Caco-2 (cell line): ENCODE measurements at places on chromosomes 1 and 21. TPM values are rescaled to one million over a fixed set of nuclear protein-coding genes. Genes with fewer than 3 reads are reported as not detected.

DNA sequence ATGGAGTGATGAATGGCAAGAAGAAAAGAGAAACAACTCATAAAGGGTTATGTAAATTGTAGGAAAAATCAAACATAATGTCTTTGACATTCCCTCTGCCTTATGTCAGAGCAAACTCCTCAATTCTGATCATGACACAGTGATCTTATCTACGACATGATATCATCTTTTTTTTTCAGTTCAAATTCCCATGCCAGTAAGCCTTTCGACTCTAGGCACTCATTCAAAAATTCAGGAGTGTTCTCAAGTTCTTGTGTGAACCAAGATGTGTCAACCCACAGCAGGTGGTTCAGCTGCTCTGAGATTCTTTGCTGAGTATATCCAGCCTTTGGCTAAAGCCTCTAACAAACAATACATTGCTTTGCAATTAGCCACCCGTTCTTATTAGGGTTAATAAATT lies 97.1 kb upstream of the ESRRG start:
- H3K27ac ChIP-seq = no peak overlapping the region
- H3K27me3 ChIP-seq = no peaks in the 10 kb centered on the region
- no peaks in the 10 kb centered on the region for H3K36me3 ChIP-seq

Gene UBE2J2
- 57.2 and 62.7 TPM in 2 replicates for total RNA-seq

Gene FALEC
- 0.59 and 0.63 TPM in 2 replicates for total RNA-seq

- H3K36me3 ChIP-seq = no peaks in the 10 kb centered on the region
- DNase-seq = no peak
- H3K27ac ChIP-seq = no peak overlapping the region
- H3K4me3 ChIP-seq = no peak overlapping the region
- no peaks in the 10 kb centered on the region for H3K27me3 ChIP-seq
Measured at GRCh38 chr1:53508056-53508990, 49.1 kb downstream of the DMRTB1 start.

DNA sequence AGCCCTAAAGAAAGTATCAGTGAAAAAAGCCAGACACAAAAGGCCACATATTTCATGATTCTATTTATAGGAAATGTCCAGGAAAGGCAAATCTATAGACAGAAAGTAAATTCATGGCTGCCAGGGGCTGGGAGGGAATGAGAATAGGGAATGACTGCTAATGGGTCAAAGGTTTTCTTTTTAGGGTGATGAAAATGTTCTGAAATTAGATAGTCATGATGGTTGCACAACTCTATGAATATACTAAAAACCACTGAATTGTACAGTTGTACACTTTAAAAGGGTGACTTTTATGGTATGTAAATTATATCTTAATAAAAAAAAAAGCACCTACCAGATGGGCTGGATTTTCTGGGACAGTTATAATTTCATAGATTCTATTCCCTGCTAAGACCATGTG lies 114.8 kb downstream of the CNIH3 start:
- no peak for DNase-seq
- H3K27me3 ChIP-seq = no peaks in the 10 kb centered on the region; the same call in 1 of the 2 replicates
- H3K36me3 ChIP-seq = no peaks in the 10 kb centered on the region
- no peaks in the 10 kb centered on the region for H3K4me1 ChIP-seq
- no peak overlapping the region for H3K4me3 ChIP-seq

Gene ZNF697
- 2.9 and 3.1 TPM in 2 replicates for total RNA-seq

Gene SPRR4
- total RNA-seq = not detected in 2 replicates

Gene NID1
- total RNA-seq = 43.7 and 48.5 TPM in 2 replicates

Gene DENND2C
- total RNA-seq = 1.1 TPM in 2 replicates

GRCh38 chr1:164571333-164571732 lies 12.3 kb downstream of the PBX1 start:
- H3K4me3 ChIP-seq = no peak overlapping the region
- H3K27ac ChIP-seq = no peak overlapping the region
- H3K27me3 ChIP-seq = no peaks in the 10 kb centered on the region
- H3K36me3 ChIP-seq = peaks cover 2% of the 10 kb centered on the region; the same call in 1 of the 2 replicates
- H3K4me1 ChIP-seq = no peaks in the 10 kb centered on the region
- no peak for DNase-seq

GRCh38 chr1:235357485-235358373 lies 9.5 kb upstream of the TBCE start:
- H3K36me3 ChIP-seq = no peaks in the 10 kb centered on the region
- no peaks in the 10 kb centered on the region for H3K4me1 ChIP-seq
- no peak overlapping the region for H3K4me3 ChIP-seq
- no peaks in the 10 kb centered on the region for H3K27me3 ChIP-seq
- no peak for DNase-seq

DNA sequence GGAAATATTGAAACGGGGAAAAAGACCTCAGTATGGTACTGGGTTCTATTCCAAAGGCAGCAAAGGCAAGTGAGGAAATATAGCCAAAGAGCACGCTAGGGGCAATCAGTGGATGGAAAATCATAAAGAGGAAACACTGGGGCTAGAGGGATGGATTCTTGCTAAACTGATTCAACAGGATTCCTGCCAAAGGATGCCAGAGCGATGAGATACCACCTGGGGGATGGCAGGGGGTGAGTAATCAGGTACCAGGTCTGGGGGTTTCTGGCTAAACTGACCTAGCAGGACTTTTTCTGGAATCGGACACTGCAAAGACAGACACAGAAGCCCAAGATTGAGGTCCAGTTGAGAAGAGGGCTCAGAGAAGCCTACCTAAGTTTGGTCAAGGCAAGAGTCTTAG lies 6.7 kb downstream of the CHI3L2 start:
- no peaks in the 10 kb centered on the region for H3K36me3 ChIP-seq
- no peak overlapping the region for H3K4me3 ChIP-seq
- H3K27me3 ChIP-seq = no peaks in the 10 kb centered on the region
- no peak for DNase-seq
- peak overlapping the region; percentile 57 for H3K27ac ChIP-seq

Gene DYNLT5
- not detected in 2 replicates for total RNA-seq

GRCh38 chr1:173112129-173112528 lies 61.4 kb upstream of the TNFSF18 start:
- H3K27me3 ChIP-seq = no peaks in the 10 kb centered on the region
- H3K27ac ChIP-seq = no peak overlapping the region
- DNase-seq = no peak

DNA sequence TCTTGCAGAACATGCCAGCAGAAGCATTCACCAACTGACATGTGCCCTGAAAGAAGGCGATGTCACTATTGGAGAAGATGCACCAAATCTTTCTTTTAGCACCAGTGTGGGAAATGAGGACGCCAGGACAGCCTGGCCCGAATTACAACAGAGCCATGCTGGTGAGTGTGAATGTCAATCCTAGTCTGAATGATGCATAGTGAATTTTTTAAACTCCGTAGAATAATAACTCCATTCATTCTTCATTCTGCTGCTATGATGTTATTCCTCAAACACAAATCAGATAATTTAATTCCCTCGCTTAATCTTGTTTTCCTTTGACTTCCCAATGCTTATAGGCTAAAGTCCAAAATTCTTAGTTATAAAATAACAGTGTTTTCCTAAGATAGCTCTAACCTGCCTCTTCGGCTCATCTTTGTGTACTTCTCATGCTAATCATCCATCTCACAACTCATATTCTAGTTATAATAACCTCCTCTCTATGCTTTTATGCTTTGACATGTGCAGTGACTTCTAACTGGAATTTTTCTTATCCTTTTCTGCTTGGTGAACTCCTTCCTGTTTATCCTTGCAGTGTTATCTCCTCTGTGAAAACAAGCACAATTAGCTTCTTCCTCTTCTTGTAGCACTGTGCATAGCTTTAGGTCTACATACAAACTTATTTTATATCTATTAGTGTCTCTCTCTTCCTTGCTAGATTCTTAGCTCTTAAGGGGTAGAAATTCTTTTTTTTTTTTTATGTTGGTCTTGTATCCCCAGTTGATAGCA lies 14.4 kb downstream of the SDCCAG8 start:
- DNase-seq = no peak
- peak overlapping the region; percentile 88 for H3K27ac ChIP-seq
- H3K4me1 ChIP-seq = peaks cover 52% of the 10 kb centered on the region
- no peaks in the 10 kb centered on the region for H3K27me3 ChIP-seq

GRCh38 chr1:230101556-230101955 lies 34.5 kb downstream of the GALNT2 start:
- no peak overlapping the region for H3K4me3 ChIP-seq
- H3K27me3 ChIP-seq = no peaks in the 10 kb centered on the region
- H3K36me3 ChIP-seq = no peaks in the 10 kb centered on the region
- peaks cover 27% of the 10 kb centered on the region for H3K4me1 ChIP-seq

Gene CTSE
- total RNA-seq = 0.23 and 0.48 TPM in 2 replicates

Gene FMO5
- 1.9 and 2.0 TPM in 2 replicates for total RNA-seq

- H3K27ac ChIP-seq = no peak overlapping the region
- H3K36me3 ChIP-seq = no peaks in the 10 kb centered on the region
- no peaks in the 10 kb centered on the region for H3K27me3 ChIP-seq
- no peak overlapping the region for H3K4me3 ChIP-seq
- no peaks in the 10 kb centered on the region for H3K4me1 ChIP-seq
Measured at GRCh38 chr1:5475572-5475971, 516.7 kb downstream of the NPHP4 start.

Gene FCRL1
- total RNA-seq = not detected in 2 replicates

GRCh38 chr1:14803002-14803789 lies 204.7 kb downstream of the KAZN start:
- no peaks in the 10 kb centered on the region for H3K36me3 ChIP-seq
- H3K27me3 ChIP-seq = no peaks in the 10 kb centered on the region
- no peak overlapping the region for H3K4me3 ChIP-seq
- no peak overlapping the region for H3K27ac ChIP-seq

- H3K4me3 ChIP-seq = no peak overlapping the region
- DNase-seq = no peak
- H3K27me3 ChIP-seq = no peaks in the 10 kb centered on the region
- H3K36me3 ChIP-seq = no peaks in the 10 kb centered on the region
- H3K4me1 ChIP-seq = no peaks in the 10 kb centered on the region
- H3K27ac ChIP-seq = no peak overlapping the region
Measured at GRCh38 chr21:23542097-23542496, 2065.2 kb downstream of the MRPL39 start.

- H3K4me3 ChIP-seq = no peak overlapping the region
- DNase-seq = no peak
- no peaks in the 10 kb centered on the region for H3K36me3 ChIP-seq
- H3K27me3 ChIP-seq = no peaks in the 10 kb centered on the region
Measured at GRCh38 chr1:78153092-78153736, 107.4 kb downstream of the GIPC2 start.

DNA sequence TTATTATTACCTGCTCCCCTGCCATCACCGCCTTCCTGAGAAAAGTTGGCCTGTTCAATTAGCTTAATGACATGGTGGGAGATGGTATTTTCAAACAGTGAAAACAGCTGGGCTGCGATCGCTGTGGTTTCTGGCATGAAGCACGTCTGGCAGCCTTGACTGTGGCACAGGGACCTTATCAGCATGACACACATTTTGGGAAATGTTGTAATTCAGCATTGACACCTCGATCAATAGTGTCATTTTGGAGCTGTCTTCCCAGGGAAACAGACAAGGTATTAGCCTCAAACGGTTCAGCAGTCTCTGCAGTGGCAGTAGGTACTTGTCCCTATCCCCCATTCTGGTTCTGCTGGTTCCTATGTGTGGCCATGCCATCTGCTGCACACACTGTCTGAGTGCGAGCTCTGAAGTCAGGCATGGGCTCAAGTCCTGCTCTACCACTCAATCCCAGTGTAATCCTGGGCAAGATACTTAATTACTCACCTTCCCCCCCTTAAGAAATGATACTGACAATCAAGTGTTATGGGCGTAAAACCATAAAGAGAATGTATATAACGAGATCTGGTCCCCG lies 154.5 kb upstream of the KCND3 start:
- no peak overlapping the region for H3K4me3 ChIP-seq
- no peaks in the 10 kb centered on the region for H3K4me1 ChIP-seq
- no peaks in the 10 kb centered on the region for H3K36me3 ChIP-seq
- no peak overlapping the region for H3K27ac ChIP-seq
- DNase-seq = no peak

DNA sequence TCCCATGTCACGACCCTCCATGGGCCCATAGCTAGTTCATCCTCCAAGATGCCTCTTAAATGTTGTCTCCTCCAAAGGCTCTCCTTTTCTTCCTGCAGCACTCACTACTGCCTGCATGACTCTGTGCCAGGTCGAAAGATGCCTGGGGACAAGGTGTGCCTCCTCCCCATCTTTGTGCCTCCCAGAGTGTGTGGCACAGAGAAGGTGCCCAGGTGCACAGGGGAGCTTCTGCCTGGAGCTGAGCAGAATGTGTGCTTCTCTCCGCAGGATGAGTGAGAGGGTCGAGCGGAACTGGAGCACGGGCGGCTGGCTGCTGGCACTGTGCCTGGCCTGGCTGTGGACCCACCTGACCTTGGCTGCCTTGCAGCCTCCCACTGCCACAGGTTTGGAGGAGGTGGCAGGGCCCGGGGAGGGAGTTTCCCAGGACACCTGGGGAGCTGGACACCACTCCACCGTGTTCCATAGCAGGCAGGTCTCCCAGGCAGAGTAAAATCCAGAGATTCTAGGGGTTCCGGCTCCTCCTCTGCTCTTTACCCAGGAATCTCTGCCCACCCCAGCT lies 6.9 kb upstream of the PPM1J start:
- no peak overlapping the region for H3K4me3 ChIP-seq
- H3K27me3 ChIP-seq = no peaks in the 10 kb centered on the region
- no peak overlapping the region for H3K27ac ChIP-seq

DNA sequence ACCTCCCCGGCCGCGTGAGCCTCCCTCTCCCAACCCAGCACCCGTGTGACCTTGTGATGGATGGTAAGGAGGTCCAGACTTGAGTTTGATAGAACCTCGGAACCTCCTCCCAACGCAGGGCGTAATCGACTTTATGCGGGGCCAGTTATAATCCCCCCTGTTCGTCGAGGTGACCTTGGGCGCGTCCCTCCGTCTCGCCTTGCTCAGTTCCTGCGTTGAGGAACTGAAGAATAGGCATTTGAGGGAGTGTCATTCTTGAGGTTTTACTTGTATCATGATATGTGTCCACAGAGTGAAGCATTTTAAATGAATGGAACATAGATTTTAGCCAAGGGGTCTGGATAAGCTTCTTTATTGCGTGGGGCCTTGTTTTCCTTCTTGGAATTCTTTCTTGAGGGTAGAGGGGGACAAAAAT lies 433 bp downstream of the TIMM17A start:
- peak; percentile 42 for DNase-seq
- peaks cover 10% of the 10 kb centered on the region for H3K4me1 ChIP-seq
- H3K4me3 ChIP-seq = peak overlapping the region; percentile 98
- H3K27me3 ChIP-seq = no peaks in the 10 kb centered on the region
- H3K36me3 ChIP-seq = no peaks in the 10 kb centered on the region

DNA sequence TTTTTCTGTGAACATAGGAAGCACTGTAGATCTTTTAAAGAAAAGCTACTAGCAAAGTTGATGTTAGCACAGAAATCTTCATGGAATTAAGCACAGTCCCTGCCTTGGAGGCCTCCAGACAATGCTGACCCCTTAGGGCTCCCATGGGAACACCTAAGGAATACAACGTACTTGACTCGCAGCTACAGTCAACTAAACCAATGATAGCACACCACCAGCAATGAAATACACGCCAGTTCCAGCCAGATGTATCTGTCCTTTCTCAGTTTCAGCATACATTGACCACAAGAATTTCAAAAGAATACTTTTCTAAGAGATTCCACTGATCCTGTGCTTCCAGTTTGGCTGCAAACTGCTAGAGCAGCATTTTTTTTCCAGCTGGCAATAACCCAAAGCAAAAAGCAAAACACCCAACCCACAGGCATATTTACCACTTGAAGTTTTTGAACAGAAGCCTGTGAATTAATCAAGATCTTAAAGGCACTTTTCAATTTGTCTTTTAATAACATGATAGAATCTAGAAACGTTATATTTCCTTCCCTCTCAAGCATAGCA lies 42.8 kb upstream of the KRTAP11-1 start:
- H3K27me3 ChIP-seq = no peaks in the 10 kb centered on the region
- H3K4me3 ChIP-seq = no peak overlapping the region
- DNase-seq = no peak
- no peak overlapping the region for H3K27ac ChIP-seq
